Stimulated activated CD8-positive, alpha-beta memory T cell treated with anti-CD3 and anti-CD28 coated beads, Interleukin-4, amount 100 ng/mL, for 1 hour (primary cell): ENCODE measurements at places on chromosomes 2 and 18.

DNA sequence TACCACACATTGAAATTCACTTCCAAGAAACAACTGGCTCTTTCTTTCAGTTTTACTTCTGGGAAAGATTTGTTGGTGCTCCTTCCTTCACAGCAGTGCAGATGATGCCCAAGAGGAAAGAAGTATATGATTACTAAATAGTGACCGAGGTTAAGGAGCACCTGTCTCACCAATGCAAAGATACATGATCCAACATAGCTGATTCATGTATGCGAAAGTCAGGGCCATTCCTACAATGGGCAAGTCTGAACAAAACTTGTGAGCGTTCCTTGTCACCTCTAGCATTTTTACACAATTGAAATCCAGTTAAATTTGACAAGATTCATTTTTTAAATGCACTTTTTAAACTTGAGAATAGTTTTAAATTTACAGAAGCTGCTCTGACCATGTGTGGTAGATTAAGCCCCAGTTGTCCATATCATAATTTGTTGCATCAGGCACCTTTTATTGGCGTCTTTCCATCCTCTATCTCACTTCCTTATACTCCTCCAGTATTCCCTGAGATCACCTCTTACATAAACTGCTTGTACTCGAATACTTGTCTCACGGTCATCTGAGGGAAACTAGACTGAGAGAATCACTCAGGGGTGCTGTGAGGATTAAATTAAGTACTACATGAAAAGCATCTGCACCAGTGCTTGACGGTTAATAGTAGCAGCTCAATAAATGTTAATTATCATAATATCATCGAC lies 438.8 kb upstream of the CDH20 start:
- no peak for DNase-seq

- DNase-seq = no peak
These were observed 6.4 kb upstream of the SPATS2L start for GRCh38 chr2:200300065-200300464.

DNA sequence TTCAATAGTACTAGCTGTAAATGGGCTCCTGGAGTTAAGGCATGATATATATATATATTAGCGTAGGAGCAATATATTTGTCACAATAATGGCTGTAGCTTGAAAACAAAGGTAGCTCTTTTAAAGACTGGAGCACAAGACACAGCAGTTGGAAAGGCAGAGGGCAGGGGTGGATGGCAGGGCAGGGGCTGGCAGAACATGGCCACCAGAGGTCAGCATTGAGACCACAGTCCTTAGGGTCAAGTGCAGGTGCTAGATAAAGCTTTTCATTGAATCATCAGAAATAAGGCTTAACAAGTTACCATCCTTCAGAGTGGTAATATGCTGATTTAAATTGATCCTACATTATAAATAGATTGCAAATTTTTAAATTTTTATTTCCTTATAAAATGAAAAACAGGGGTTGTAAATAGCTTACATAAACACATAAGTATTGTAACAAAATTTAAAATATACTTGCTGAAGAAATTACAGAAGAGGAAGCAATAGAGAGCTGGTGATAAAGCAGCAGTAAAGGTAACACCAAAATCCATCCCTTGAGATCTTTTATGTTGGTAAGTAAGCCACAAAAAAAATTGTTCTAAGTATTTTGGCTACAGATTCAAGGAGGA lies 161.2 kb upstream of the PIEZO2 start:
- no peak for DNase-seq

GRCh38 chr2:177489719-177490301 lies 97.2 kb downstream of the AGPS start:
- DNase-seq = no peak

- DNase-seq = no peak
These were observed 21.2 kb downstream of the OSR1 start for GRCh38 chr2:19337202-19337601.

- no peak for DNase-seq
These were observed 54.8 kb downstream of the CDH20 start for GRCh38 chr18:61388010-61388409.

GRCh38 chr2:134368009-134368817 lies 114.3 kb downstream of the MGAT5 start:
- DNase-seq = no peak

DNA sequence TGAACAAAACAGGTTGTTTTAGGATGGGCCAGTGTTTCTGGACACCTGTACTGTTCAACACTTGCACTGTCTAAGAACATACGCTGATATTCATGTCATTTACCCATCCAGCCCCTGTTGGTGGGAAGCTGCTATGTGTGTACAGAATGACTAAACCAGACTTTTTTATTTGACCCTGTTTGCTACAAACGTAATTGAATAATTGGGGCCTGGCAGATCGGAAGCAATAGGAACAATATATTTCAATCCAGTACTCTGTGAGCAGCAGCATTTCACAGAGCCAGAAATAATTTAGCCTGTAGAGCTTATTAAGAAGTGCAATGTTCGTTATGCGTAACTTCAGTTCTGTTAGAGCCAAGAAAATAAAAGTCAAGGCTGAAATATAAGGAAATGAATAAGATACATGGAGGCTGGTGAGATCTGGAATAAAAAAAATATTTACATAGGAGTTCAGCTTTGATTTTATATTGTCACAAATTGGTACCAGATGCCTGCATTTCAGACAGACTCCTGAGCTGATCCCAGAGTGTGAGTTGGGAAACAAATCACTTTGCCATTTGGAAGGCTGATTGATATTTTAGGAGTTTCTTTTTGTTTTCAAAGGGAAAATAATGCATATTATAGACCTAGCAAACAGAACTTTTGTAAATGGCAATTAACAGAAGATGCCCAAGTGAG lies 19.7 kb downstream of the CABLES1 start:
- DNase-seq = no peak

DNA sequence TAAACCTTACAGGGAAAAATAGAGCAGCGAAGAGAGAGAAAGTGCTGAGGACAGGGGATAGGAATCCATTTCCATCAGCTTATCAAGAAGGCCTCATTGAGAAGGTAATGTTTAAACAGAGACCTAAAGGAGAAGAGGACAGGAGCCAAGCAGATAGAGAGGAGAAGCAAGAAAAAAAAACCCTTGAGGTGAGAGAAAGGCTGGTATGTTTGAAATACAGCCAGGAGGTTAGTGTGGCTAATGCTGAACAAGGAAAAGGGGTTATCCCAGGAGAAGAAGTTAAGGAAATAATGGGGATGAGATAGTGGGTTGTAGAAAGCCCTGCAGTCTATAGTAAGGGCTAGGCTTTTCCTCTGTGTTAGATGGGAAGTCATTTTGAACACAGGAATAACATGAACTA lies 90.8 kb downstream of the GRB14 start:
- no peak for DNase-seq

GRCh38 chr2:88146590-88146989 lies 18.7 kb upstream of the FABP1 start:
- DNase-seq = no peak

DNA sequence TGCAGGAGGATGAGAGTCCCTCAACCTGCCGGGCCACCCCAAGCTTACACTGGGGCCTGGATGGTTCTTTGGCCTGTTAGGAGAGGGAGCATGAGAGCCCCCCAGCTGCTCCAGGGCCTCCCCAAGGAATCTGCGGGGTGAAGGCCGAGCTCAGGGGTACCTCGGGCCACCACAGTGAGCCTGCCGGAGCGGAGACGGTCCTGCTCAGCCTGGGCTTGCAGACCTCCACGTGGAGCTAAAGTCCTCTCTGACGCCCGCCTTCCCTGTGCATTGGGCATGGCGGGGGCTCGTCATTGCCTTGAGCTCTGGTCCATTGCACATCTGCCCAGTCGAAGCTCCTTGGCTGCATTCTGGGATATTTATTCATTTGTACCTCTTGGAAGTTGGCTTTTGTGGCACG lies 62.7 kb downstream of the ASB1 start:
- no peak for DNase-seq

DNA sequence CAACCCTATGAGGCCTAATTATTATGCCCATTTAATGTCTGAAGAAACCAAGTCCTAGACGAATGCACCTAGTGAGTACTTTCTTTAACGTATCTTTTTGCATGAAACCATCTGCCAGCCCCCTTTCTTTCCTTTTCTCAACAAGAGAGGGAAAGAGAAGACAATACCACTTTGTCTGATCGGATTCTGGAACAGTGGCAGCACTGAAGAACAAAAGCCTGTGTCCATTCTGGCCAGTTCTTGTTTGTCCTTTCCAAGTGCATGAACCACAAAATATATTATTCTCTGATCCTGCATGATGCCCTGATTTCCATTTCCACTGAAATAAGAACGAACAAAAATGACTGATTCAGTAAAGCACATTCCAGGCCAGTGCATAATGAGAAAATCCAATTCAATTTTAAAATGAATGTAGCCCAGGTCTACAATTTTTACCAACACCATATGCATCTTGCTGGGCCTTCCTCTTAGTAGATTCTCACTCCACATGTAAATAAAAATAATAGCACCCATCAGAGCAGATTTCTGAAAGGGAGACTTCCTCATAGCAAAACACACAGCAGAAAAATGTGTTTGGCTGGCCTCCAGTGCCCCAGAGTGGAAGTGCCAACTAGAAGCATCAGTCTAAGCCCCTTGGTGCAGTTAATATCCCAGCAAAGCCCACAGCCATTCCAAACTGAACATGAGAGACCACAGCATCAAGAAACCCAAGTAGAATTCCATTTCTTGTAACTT lies 422.6 kb upstream of the ID2 start:
- DNase-seq = no peak

DNA sequence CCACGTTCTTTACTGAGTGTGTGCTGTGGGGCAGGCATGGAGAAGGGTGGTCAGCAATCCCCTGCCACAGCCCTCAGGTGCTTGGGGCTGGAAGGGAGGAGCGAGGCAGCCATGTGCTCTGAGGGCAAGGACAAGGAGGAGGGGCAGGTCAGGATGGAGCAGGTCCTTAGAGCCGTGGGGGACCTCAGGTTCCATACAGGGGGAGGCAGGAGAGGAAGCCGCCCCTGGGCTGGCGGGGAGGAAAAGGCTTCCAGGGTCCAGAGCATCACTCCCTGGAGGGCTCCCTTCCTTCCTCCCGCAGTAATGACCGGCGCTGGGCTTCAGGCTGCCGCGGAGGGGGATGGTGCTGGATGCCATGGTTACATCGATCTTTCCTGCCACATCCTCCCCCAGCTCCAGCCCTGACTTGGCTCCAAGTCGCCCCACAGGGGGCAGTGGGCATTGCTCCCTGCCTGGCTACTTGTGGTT lies 6.6 kb downstream of the GAREM2 start:
- no peak for DNase-seq

DNA sequence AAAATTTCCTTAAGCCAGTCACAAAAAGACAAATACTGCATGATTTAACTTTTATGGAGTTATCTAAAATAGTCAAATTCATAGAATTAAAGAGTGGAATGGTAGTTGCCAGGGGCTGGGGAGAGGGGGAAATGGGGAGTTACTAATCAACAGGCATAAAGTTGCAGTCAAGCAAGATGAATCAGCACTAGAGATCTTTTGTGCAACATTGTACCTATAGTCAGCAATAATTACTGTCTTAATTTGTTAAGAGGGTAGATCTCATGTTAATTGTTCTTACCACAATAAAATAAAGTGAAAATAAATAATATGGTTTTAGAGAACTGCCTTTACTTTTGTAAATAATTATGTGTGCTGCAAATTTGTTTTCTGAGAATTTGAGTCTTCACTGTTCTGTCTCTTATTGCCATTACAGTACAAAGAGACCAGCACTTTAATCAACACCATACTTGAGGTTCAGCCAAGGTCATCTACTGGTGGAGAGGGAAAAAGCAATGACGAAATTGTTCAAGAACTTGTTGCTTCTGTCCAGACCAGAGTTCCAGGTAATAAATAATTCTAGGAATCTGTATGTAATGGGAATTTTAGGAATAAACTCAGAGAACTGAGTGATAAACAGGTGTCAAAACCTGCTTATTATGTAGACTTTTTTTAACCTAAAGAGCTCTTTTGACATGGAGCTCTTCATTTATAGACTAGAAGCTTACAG lies 75.5 kb downstream of the TRABD2A start:
- no peak for DNase-seq

DNA sequence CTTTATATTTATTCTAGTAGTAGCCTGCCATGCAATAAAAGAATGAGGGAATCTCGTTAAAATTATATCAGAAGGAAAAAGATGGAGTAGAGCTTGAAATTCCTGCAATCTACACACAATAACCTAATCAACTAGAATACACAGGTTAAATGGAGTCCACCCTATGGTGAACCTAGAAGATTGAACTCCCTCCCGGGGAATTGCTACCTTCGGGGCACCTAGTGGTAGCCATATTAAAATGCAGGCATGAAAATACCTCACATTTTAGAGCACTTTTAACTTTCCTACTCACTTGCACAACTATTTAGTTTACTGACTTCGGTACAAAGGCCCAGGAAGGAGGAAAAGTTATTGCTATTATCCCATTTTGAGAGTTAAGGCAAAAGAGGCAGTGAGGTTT lies 174.5 kb downstream of the SS18 start:
- DNase-seq = no peak

DNA sequence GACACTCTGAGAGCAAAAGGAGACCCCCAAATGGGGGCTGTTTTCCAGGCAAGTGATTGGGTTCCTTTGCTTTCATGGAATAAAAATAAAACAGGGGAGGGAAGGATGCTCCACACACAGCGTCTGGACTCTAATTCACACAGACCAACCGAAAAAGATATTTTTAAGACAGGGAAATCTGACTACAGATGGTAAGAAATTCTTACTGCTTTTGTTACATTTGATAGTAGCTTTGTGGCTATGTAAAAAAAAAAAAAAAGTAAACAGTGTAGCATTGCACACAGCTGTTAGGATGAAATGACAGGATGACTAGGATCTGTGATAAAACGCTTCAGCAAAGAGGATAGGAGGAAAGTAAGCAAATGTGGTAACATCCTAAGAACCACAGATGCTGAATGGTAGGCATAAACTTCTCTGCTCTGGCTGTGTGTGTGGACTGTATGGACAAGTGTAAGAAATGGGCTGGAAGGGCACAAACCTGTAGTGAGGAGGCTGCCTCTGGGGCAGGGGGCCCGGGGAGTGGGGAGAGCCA lies 207.6 kb downstream of the ANAPC1 start:
- DNase-seq = no peak

DNA sequence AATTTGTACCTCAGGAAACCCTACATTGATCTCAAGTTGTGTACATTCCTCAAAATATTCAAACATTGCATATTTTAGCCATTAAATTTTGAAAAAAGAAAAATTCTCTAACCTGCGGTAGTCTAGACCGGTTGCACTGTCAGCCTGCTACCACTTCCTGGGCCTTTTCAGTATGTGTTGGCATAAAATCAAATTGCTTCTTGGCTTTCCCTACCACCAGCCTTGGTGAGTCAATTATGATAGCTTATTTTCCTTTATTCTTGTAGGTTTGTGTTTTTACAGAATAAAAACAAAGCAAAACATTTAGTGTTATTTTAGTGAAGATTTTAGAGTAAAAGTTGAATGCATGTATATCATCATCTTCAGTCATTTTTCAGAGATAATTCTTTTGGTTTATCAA lies 61.2 kb downstream of the FAM171B start:
- DNase-seq = no peak

DNA sequence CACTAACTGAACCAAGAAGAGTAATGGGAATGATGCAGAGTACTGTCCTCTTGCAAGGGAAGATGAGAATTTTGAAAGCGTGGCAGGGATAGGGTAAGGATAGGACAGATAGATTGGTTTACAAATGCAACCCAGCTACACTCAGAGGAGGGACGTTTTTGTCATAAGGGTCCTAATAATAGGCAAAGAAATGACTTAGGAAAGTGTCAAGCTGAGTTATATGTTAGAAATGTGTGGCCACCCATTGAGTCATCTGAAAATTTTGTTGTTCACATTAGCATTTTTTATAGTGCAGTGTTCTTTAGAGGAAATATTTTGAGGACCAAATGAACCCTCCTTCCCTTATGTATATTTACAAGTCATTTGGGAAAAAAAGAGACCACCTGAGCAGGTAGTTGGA lies 137.5 kb downstream of the PHLPP1 start:
- no peak for DNase-seq
